ENCODE measurements at places on chromosomes 6 and 20.

GRCh38 chr20:19205981-19206396 lies 6.5 kb upstream of the SLC24A3 start:
- peak; percentile 51 for DNase-seq

DNA sequence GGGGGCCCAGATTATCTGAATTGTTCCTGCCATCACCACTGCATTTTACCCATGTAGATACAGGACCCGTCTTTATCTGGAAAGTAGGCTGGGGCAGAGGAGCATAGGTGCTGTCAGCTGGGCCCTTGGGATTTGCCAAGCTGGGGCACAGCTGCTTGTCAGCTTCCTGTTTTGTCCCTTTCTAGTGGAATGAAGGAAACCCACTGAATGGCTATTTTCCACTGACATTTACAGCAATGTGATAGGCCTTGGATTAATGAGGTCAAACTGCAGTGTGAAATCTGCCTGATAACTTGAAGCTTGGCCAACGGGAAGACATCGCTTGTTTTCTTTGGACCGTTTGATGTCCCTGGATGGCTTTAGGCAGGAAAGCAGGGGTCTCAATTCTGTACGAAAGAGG lies 6.7 kb downstream of the PPP1R16B start:
- DNase-seq, result no peak

- DNase-seq, result no peak
These were observed 90.2 kb downstream of the PHACTR1 start for GRCh38 chr6:12806796-12807195.

GRCh38 chr6:91415031-91415605 lies 828.2 kb upstream of the MAP3K7 start:
- no peak for DNase-seq

GRCh38 chr6:10522929-10523573 lies 1.9 kb downstream of the GCNT2 start:
- no peak for DNase-seq

- DNase-seq, result no peak
These were observed 104.0 kb downstream of the EYA2 start for GRCh38 chr20:46998477-46999240.
